GM19239 (cell line): ENCODE measurements at places on chromosomes 5 and 9.
A peak's percentile ranks its signal among the peaks of the same experiment; 100 is the strongest.

GRCh38 chr9:14379280-14379679 lies 65.3 kb upstream of the NFIB start:
- no peak for DNase-seq

- peak; percentile 9 for DNase-seq
These were observed 255.2 kb upstream of the TNC start for GRCh38 chr9:115373000-115373709.

DNA sequence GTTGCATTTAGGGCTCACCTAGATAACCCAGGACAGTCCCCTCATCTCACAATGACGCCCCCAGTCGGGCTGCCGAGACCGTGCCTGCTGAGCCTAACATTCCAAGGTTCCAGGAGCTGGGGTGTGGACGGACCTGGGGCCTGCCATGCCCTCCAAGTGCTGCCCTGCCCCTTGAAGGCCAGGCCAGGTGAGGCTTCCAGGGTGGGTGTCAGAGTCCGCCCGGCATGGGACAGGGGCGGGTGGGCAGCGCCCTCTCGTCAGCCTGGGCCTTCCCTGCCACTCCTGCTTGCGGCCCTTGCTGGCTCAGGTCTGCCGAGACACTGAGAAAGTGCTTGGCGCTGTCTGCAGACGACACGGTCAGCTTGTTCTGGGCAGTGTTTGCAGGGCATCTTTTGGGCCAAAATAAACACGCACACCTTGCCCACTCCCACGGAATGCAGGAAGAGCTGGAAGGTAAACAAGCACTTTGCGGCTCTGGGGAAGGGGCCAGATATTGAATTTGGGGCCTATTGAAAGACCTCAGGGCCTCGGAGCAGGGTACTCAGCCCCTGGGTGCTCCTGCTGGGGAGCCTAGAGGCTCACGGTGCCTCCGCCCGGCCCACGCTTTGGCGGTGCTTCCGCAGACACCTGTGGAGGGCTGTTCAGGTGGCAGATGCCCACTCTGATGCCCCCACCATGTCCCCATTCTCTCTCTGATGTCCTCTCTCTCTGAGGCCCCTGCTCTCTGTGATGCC lies 4.2 kb upstream of the SCGB3A1 start:
- DNase-seq: no peak

- DNase-seq: no peak
These were observed 31.3 kb downstream of the ISOC1 start for GRCh38 chr5:129125819-129126218.

DNA sequence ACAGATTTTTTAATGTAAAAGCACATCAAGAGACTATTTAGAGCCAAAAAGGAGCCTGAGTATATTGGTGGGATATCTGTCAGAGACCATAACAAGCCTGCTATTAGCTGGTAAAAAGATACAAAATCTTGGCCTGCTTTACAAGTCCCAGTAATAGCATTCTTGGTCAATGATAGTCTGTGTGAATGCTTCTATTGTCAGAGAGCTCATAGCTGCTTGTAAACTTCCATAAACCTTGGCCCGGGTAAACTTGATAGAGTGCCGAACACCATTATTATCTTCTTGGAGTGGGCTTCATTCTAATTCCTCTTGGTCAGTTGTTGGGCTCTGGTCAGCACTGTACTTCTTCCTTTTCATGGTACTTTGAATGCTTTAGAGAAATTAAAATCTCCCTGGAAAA lies 64.0 kb downstream of the UBAP1 start:
- no peak for DNase-seq

GRCh38 chr5:135032999-135033861 lies 798 bp downstream of the PITX1 start:
- no peak for DNase-seq

DNA sequence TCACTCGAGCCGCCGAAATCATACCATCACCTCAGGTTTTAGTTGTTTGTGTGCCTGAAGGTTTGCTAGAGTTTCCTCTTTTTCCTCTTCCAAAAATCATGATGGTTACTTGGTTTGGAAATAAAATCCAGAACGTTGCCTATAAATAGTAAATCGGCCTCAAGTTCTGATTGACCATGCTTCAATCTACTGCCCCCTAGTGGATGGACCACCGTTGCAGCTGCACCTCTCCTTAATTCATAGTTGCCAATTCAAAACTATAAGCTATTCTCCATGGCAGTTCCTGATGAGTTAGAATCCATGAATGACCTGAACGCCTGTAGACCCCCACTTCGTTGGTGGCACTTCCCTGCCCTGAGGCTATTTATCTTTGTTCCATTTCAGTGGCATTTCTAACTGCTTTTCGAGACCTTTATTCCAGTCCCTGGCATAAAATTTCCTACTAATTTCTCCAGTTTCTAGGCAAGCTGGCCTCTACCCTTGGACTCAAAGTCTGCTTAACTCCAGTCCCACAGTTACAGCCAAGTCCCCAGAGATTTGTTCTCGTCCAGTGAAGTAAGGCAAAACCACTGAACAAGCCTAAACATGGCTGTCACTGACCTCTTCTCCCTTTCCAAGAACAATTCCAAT lies 422.6 kb downstream of the EFNA5 start:
- no peak for DNase-seq

DNA sequence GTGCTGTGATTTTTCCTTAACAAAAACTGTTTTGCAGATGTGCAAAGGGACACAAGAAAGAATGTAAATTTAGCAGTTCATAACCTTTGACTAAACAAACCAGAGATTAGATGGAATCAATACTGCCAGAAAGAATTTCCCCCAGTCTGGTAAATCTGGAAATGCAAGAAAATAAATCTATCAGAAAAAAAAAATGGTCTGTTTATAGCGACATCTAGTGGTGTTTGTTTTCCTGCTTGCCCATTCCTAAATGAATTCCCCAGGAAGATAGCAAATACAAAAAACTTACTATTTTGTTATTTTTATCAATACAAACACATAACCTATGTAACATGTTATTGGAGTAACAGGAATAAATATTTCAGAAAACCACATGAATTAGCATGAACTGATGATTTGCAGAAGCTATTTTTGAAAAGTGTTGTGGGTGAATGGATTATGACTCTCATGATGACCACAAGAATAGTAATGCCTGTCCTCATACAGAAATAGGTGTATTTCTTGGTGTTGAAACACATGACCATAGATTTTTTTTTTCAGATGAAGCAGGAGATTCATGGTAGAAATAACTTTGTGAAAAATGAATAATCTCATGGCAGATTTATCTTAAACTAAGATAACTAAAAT lies 1703.8 kb downstream of the MAT2B start:
- DNase-seq: peak; percentile 1

- DNase-seq: no peak
These were observed 2.0 kb downstream of the CNOT6 start for GRCh38 chr5:180495991-180496741.

DNA sequence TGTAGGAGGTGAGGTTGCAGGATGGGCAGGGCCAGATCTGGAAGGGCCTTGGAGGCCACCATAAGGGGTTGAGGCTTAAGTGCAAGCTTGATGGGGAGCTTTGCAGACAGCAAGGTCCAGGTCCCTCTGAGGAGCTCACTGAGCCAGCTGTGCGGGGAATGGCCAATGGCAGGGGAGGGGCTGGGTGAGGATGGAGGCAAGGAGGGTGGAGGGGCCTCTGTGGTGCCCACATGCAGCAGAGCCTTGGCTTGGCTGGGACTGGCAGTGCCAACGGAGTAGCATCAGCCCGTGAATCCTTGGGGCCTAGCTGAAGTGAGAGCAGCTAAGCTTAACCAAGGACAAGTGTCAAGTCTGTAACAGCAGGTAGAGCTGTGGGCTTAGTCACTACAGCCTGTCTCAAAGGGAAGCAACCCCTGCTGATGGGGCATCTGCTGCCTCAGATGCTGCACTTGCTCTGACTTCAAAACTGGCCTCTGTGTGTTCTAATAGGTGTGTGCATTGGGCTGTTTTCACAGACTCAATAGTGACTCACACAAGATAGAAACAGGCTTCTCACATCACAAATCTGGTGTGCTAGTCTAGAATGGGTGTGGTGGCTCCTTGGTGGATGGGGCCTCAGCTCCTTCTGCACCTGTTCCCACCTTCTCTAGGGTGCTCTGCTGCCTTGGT lies 16.3 kb downstream of the GALNT12 start:
- DNase-seq: no peak

GRCh38 chr9:4541856-4542255 lies 51.6 kb downstream of the SLC1A1 start:
- DNase-seq: no peak

GRCh38 chr5:71810471-71811195 lies 91.6 kb downstream of the CARTPT start:
- no peak for DNase-seq

GRCh38 chr5:43363445-43364152 lies 48.6 kb downstream of the CCL28 start:
- DNase-seq: no peak

DNA sequence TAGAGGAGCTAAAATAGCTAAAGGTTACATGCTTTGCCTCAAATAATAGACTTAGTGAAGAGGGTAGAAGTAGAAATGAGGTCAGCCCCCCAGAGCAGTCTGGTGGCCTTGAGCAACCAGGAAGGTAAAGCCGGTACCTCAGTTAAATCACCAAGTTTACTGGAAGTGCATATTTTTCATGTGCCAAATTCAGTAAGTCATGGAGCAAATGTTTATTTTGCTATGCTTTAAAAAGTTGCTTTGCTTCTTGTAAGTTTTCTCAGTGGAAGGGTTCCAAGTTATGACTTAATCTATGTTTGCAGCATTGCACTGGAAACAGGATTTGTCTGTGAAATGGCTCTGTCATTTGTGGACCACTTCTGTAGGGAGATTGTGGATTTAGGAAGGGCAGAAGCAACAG lies 256.7 kb downstream of the ARRDC3 start:
- no peak for DNase-seq

DNA sequence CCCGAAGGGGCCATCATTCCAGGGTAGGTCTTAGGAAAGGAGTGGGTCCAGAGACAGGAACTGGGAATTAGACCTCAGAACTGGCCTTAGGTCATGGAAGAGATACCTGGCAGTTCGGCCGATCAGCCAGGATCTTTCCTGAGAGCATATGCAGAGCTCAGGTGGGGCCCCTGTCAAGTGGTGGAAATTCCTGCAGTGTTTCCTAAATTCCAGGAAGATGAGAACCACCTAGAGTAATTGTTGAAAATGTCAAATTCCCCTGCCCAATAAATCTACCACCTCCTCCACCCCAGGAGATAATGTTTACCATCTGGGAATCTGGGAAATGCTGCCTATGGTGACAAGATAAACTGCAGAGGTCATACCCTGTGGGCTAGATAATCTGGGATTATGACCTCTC lies 14.6 kb downstream of the TMEM171 start:
- DNase-seq: no peak

DNA sequence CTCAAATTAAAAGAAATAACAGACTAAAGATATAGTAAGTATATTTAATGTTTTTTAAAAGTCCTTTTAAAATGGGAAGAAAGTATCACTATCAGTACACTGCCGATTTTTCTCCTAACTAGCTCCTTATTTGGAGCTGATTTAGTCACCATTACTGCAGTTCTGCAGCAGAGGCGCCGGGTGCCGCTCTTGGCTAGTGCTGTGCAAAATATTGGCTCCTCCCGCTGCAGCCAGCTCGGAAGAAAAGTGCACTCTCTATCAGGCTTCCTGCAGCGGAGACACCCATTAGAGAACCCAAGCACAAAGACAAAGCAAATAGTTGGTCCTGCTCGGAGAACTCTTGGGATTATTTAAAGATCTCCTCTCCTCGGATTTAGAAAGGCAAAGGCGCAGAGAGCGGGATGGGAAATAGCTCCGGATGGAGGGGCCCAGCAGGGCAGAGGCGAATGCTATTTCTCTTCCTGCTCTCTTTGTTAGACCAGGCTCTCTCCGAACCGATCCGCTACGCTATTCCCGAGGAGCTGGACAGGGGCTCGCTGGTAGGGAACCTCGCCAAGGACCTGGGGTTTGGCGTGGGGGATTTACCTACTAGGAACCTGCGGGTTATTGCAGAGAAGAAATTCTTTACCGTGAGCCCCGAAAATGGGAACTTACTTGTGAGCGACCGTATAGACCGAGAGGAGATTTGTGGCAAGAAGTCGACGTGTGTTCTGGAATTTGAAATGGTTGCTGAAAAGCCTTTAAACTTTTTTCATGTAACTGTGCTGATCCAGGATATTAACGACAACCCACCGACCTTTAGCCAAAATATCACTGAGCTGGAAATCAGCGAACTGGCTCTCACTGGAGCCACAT lies at the start of gene PCDHGB3:
Gene PCDHGB3 (plus strand): TSS at position 249 of the 855 bp plus-strand sequence. CDS start 153 bp downstream, at position 402.
- no peak for DNase-seq

GRCh38 chr9:2387166-2387565 lies 234.4 kb upstream of the VLDLR start:
- DNase-seq: no peak

DNA sequence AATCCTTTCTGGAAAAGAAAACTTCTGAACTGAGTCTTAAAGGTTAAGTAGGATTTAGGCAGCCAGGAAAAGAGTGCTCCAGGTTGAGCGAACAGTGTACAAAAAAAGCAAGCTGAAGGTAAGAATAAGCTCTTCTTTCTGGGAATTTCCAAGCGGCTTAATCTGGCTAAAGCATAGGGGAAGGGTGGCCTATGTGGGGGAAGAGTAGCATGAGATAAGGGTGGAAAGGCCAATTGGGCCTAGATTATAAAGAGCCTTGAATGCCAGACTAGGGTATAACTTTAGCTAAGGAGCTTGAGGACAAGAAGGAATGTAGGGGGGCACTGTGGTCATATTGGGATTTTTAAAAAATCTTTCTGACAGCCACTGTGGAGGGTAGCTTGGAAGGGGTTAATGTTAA lies 37.3 kb upstream of the NR5A1 start:
- DNase-seq: no peak

GRCh38 chr5:107594253-107595045 lies 76.3 kb downstream of the EFNA5 start:
- DNase-seq: no peak

GRCh38 chr9:108412755-108413154 lies 443.0 kb downstream of the ACTL7B start:
- DNase-seq: no peak

- DNase-seq: no peak
These were observed 13.5 kb upstream of the NIPAL4 start for GRCh38 chr5:157446412-157446935.

GRCh38 chr9:18114559-18115475 lies 359.1 kb upstream of the ADAMTSL1 start:
- no peak for DNase-seq

DNA sequence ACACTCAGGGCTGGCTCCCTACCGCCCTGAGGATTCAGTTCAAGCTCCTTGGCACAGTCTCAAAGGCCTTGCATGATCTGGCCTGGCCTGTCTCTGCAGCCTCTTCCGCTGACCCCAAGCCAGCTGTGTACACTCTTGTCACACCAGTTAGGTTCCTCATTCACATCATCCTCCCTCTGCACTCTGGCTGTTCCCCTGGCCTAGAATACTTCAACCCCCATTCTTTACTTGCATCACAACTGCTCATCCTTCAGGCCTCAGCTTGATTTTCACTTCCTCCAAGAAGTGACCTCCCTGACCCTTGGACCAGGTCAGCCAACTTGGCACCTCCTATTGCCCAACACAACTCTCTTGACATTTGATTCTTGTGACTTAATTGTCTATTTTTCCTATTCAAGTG lies 18.9 kb upstream of the PFDN1 start:
- no peak for DNase-seq

- no peak for DNase-seq
These were observed 38.8 kb downstream of the CMYA5 start for GRCh38 chr5:79728396-79728795.
